ENCODE measurements at places on chromosomes 12 and 14.

- DNase-seq, result peak; percentile 15
Observed at GRCh38 chr12:76085520-76085868, 1.0 kb upstream of the NAP1L1 start.

DNA sequence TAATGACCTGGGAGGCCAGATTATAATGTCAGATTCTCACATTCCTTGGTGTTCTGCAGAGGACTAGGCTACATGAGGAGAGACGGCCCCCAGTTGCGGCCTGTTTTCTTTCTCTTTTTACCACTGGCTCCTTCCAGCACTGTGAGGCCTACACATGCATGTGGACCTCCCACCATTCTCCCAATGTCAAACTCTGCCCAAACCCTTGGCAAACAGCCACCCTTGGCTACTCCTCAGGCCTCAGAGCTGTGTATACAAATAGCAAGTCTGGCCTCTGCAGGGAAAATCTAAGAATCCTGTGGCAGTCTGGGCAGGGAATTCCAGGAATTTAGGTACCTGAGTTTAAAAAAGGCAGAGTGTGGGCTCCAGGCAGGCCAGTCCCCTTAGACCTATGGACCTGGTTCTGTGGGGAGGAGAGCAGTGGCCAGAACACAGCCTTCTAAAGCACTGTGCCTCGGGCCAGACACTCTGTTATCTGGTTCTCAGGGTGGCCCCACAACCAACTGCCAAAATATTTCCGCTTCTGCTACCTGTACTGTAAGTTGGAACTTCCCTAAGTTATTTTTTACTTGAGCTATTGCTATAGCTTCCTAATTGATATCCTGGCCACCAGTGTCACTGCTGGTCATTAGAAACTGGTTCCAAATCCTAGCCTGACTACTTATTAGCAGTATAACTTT lies 19.9 kb upstream of the NEDD1 start:
- no peak for DNase-seq

DNA sequence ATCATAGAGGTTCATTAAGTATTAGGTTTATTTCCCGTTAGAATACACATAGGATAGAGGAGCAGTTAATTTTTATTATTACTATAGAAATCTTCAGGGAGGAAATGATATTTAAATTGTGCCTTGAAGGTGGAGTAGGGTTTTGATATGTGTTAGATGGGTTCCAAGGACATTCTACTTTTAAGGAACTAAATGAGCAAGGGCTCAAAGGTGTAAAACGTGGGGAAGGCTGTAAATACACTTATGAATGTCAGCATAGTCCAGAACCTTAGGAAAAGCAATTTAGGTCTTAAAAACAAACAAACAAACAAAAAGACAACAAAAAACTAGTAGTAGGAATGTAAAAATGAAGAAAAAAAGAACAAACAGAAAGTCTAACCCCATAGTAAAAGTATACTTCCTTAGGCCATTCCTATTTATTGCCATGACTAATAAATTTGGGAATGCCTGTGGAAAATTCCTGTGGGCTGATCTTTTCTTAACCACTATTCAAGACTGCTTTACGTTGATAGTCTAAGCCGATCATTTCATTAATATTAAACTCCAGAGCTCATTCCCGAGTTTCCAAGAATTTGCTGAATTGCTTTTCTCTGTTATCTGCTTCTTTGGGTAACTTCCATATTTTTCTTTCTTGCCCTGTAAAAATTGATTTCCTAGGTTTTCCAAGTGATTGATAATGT lies 180.3 kb downstream of the RAD51B start:
- no peak for DNase-seq

- no peak for DNase-seq
Observed at GRCh38 chr12:53101931-53102781, 1.1 kb upstream of the SOAT2 start.

DNA sequence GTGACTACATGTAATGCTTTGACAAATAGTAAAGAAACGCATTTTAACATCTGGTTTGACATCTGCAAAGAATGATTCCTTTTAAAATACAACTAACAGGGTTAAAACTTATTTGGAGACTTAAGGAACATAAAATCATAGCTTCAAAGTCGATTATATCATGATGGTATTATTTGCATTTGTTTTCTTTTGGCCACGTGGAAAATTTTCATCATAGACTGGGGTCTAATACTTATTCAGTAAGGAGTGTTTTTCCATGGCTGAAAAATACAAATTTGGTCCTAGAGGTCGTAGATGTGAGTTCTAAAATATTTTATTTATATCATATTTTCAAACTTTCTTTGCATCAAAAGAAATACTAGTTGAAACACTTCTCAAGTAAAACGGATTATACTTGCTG lies 31.5 kb upstream of the LMNTD1 start:
- no peak for DNase-seq

DNA sequence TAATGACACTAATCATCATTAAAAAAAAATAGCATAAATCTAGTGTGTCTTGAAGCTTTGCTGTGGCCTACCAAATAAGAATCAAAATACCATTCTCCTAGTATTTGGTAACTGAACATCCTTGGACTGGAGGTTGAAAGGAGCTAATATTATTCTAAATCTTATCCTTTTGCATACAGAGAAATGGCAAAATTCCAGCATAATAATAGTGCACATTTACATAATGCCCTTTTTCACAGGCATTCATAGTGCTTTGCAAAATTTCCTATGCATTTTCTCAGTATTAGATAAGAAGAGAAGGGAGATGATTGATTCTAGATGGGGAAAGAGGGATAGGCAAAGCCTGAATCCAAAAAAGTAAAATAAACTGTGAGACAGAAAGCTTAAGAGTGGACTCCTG lies 13.9 kb upstream of the CCDC196 start:
- no peak for DNase-seq

GRCh38 chr12:72307229-72307628 lies 35.1 kb downstream of the TRHDE start:
- DNase-seq, result no peak

GRCh38 chr12:22248571-22249115 lies 85.9 kb downstream of the ST8SIA1 start:
- DNase-seq, result no peak

DNA sequence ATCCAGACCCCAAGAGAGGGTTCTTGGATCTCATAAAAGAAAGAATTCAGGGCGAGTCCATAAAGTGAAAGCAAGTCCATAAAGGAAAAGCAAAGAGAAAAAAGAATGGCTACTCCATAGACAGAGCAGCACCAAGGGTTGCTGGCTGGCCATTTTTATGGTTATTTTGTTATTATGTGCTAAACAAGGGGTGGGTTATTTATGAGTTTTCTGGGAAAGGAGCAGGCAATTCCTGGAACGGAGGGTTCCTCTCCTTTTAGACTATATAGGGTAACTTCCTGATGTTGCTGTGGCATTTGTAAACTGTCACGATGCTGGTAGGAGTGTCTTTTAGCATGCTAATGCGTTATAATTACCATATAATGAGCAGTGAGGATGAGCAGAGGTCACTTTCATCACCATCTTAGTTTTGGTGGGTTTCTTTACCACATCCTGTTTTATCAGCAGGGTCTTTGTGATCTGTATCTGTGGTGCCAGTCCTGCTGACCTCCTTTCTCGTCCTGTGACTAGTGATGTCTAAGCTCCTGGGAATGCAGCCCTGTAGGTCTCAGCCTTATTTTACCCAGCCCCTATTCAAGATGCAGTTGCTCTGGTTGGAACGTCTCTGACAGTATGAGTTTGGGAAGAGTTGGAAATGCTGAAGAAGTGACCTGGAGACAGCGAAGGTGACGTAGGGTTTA lies 100.5 kb downstream of the ZNF664 start:
- DNase-seq, result no peak

DNA sequence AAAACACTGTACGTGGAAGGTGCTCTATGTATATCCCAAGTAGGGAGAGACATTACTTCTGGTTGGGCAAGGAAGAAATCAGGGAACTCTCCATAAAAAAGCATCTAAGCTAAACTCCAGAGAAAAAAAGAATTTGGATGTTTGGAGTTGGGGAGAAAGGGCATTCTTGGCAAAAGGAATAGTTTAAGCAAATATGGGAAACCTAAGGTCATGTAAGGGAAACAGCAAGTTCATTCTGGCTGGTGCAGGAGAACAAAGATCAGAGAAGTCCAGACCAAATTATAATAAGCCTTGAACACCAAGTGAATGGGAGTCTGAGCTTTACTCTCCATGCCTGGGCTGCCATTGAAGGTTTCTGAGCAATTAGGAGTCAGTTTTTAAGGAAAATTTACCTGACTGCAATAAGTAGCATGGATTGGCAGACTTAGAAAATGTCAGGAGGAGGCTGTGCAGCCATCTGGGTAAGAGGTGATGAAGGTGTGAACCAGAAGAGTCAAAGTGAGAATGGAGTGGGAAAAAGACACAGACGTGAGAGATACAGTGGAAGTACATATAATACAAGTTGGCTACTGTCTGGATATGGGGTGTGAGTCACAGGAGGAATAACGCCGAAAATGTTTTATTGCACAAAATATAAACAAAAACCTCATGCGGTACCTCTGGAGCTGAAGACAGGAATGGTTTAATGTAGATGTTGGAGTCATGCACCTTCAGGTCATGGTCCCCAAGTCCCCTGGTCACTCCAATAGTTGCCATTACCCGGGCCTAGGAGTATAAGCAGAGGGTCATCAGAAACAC lies 222.6 kb downstream of the MON2 start:
- DNase-seq, result no peak

- DNase-seq, result no peak
Observed at GRCh38 chr12:80498059-80498728, 54.2 kb downstream of the PTPRQ start.

GRCh38 chr12:22683131-22683530 lies 58.2 kb downstream of the ETNK1 start:
- DNase-seq, result no peak

GRCh38 chr14:28412077-28412476 lies 354.5 kb upstream of the FOXG1 start:
- no peak for DNase-seq

DNA sequence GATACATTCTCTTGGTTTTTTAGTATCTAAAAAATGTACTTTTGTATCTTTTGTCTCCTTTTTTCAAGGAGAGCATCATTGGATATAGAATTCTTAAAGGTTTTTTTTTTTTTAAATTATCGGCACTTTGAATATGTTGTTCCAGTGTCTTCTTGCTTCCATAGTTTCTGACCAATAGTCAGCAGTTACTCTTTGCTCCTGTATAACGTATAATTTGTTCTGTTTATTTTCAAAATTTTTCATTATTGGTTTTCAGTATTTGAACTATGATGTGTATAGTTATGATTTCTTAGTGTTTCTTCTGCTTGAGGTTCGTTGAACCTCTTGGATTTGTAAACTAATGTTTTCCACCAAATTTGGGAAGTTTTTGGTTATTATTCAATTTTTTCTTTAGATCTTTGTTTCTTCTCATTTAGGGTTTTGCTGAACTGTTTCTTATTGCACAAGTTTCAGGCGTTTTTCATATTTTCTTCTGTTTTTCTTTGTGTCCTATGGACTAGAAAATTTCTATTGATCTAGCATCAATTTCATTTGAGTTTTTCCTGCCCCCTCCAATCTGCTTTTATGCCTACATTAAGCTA lies 93.9 kb downstream of the PLBD1 start:
- no peak for DNase-seq

GRCh38 chr12:130813436-130813835 lies 25.6 kb downstream of the STX2 start:
- no peak for DNase-seq

DNA sequence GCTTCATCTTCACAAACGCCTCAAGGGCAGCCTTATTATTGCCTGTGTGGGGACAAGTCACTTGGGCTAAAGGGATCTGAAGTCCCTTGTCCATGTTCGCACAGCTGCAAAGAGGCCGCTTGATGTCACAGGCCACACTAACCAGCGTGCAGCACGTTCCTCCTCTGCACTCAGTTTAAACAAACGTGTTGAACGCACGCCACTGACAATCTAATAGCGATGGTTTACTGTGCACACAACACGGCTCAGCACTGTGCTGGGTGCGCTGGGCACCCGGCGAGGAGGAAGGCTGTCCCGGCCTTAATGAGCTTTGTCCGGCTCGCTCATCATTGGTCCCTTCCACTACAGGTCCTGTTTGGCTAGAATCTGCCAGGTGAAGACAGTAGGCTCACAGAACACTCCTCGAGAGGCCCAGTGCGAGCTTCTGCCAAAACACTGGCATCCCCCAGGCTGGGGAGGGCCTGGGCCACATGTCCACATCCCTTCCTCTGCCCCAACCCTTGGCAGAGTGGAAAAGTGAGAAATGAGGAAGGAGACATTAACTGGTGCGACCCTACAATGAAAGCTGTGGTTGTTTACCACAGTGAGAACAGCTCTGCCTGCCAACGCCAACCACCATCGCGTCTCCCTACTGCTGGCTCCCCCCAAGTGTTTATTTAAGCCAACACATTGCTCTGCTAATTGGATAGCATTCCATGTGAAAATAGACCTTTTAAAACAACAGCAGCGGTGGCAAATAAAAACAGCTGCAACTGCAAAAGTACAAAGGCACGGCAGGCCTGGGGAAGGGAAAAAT lies 113.2 kb downstream of the RBM19 start:
- DNase-seq, result no peak

GRCh38 chr12:4864575-4864974 lies 45.1 kb upstream of the KCNA1 start:
- no peak for DNase-seq

- no peak for DNase-seq
Observed at GRCh38 chr14:79321070-79321469, 890.2 kb downstream of the DIO2 start.

DNA sequence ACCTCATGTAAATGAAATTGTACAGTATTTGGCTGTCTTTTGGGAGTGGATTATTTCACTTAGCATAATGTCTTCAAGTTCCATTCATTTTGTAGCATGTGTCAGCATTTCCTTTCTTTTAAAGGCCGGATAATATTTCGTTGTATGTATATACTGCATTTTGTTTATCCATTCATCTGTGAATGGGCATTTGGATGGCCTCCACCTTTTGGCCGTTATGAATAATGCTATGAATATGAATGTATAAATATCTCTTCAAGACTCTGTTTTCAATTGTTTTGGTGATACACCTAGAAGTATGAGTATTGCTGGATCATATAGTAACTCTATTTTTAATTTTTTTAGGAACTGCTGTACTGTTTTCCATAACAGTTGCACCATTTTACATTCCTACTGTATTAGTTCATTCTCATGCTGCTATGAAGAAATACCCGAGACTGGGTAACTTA lies 164.9 kb downstream of the DYRK2 start:
- no peak for DNase-seq

DNA sequence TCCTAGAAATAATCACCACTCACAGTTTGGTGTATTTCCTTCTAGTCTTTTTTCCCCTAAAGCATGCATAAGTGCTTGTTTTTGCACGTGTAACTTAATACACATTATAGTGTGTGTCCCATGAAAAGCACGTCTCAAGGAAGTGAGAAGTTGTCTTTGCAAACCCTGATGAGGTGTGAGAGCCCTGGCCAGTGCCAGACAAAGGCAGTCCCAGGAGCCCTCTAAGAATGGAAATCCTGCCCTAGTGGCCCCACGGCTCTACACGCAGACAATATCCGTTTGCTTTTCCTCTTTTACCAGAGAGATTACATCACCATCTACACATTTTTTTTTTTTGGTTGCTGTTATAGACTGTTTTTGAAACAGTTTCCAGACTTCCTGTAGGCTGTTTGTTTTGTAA lies 85.5 kb upstream of the FZD10 start:
- DNase-seq, result no peak

- DNase-seq, result no peak
Observed at GRCh38 chr12:64670919-64671639, 60.8 kb downstream of the RASSF3 start.

- no peak for DNase-seq
Observed at GRCh38 chr14:81536241-81536771, 2.7 kb upstream of the SEL1L start.
